ENCODE measurements at places on chromosomes 13 and 19.

- DNase-seq, result no peak
These were observed 1203.5 kb upstream of the PRR20A start for GRCh38 chr13:55937180-55937579.

- no peak for DNase-seq
These were observed 12.4 kb downstream of the CILP2 start for GRCh38 chr19:19550485-19550929.

DNA sequence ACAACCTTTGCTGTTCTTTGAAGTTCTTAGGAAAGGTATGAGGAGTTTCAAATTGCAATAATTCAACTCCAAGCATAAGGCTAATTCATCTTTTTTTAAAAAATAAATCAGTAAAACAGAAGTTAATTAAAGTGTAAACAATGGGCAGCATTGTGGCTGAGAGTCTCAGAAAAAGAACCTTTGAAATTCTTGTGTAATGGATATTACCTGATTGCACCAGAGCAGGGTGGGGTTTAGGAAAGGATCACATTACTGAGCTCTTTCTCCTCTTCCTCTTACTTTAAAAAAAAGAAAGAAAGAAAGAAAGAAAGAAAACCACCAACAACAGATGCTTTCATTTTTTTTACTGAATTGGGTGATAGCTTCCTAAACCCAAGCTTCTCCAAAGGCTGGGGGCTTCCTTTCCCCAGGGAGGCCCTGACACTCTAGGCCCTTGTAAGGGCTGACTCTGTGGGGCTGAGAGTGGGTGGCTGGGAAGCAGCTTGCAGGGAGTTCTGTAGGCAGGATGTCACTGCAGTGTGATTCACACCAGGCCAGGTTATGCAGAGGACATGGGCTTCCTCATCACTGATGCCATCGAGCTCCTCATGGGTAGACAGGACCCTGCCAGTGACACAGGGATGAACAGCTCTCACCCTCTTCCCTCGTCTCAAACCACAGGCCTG, 564.5 kb downstream of the FGF9 start:
- DNase-seq, result no peak

GRCh38 chr13:112447761-112448603, 71.8 kb downstream of the SPACA7 start:
- no peak for DNase-seq

DNA sequence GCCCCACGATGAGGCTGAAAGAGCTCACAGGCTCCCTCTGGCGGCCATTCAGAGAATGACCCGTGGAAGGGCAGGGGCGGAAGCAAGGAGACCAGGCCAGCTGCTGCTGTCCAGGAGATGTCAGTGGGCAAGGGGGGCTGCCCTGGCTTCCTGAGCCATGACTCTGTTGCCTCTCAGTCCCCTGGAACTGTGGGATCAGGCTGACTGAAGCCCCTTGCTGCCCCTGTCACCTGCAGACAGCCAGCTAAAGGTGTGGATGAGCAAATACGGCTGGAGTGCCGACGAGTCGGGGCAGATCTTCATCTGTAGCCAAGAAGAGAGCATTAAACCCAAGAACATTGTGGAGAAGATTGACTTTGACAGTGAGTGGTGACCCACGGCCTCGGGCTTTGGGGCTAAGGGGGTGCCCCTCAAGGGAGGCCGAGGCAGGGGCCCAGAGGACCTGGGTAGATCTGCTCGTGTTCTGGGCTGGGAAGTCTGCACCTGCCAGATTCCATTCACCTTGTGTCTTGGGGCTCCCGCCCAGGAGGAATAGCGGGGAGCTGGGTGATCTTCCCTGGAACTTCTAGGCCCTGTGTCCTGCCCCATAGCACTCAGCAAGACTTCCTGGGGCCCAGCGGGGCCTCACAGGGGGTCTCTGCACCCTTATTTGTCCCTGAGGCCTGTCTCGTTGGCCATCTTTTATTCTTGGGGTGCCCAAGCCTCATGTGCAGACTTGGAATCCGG, 12.5 kb upstream of the ACTN4 start:
- DNase-seq, result peak; percentile 49

DNA sequence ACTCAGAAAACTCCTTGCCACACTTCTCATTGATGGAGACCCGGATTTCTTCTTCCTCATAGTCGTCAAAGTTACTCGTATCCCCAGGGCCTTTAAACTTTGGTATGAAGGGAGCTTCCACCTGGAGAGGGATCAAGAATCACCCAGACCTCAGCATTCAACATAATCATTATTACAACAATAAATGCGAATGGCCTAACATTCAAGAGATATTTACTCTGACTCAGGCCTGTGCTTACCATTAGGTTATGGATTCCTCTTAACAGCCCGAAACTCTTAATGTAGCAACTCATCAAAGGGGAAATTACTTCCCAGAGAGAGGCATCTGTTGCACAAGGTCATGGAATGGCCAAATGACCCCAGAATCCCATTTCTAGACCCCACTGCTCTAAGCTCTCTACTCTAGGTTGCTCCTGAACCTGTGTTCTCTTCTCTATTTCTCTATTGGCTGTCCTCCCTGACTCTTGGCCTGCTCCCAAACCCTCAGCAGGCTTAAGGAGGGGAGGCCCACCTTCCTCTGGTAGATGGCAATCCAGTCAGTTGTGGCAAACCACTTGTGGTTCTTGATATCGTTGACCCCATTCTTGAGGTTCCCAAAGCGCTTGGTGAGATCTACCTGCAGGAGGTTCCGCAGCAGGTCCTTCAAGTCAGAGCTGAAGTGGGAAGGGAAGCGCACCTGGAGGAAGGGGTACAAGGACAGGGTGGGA, 2.7 kb upstream of the SAMD1 start:
- no peak for DNase-seq

- no peak for DNase-seq
These were observed 64.9 kb downstream of the ARHGEF18 start for GRCh38 chr19:7413629-7414028.

DNA sequence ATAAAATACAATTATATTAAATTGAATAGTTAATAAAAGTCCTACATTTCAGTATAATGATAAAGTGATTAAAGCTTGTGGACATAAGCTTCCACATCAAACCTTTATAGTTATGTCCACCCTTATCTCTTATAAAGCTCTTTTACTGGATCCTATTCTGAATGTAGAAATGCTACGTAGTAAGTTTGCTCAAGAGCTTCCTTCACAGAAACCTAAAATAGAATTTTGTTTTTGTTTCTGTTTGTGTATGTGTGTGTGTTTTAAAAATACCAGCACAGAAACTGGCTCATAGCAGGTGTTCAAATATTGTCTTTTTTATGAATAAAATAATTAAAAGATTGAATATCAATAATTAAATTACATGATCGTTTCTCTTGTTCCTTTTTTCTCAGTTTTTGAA, 21.0 kb upstream of the UFM1 start:
- no peak for DNase-seq

DNA sequence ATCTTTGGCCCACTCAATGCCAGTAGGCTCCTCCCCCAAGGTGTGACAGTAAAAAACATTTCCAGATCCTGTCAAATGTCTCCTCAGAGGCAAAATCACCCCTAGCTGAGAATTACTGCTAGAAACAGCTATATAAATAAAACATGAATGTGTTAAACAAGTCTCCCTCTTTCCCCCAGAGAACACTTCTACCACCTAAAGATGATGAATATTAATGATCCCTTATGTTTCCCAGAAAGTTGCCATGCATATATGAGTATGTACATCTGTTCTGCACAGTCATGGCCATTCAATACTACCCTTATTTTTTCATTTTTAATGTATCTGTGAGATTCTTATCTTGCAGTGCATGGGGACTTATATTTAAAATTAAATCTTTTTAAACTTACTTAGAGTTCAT, 230.0 kb downstream of the SHISA2 start:
- DNase-seq, result no peak

GRCh38 chr19:33373453-33374235, at the start of gene CEBPG:
Gene CEBPG (plus strand): TSS chr19:33373709. CDS start chr19:33379240, 5,531 bp downstream.
- peak; percentile 91 for DNase-seq
